Activated naive CD4-positive, alpha-beta T cell treated with Interleukin-2 at 50 U/mL for 16 hours (primary cell): ENCODE measurements at places on chromosomes 13 and 19.

DNA sequence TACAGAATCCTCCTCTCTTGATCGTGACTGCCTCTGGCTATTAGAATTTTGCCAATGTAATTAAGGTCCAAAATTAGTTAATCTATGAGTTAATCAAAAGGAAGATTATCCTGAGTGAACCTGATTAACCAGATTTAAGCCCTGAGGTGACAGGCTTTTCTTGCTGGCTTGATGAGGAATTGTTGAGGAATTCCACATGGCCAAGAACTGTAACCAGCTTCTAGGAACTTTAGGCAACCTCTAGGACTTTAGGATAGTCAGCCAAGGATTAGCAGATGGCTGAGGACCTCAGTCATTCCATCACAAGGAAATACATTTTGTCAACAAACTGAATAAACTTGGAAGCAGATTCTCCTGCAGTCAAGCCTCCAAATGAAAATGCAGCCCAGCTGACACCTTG is 84.8 kb downstream of the STOML3 start:
- no peak for DNase-seq

GRCh38 chr13:76647550-76647949 is 238.7 kb downstream of the KCTD12 start:
- no peak for DNase-seq

- no peak for DNase-seq
Observed at GRCh38 chr19:51980116-51980736, 6.4 kb downstream of the ZNF350 start.

DNA sequence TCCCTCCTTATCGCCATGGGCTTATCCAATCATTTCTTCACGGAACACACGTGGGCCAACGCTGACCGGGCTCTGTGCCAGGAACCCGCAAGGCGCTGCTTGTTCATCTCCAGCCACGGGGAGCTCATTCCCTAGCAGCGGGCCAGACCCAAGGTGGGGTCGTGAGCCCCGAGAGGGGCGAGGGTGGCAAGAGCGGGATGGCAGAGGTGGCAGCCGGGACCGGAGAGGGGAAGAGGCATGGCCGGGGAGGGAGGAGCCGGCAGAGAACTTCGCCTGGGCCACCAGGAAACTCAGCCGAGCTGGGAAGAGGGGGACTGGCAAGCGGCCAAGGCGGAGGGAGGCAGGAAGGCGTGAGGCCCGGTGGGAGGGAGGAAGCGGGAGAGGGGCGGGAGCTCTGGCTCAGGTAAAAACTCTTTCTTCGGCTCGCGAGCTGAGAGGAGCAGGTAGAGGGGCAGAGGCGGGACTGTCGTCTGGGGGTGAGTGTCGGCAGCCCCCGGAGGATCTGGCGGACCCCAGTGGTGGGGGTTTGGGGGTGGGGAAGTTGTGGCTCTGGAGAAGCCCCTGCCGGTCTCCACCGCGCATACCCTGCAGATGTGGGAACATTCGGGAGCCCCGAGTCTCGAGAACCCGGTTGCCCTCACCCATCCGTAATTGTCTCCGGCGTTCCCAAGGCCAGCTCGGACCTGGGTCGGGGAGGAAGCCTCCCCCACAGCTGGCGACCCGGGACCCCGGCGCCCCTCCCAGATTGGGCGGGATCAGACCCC is at the start of gene B3GNT3:
Gene B3GNT3, plus strand, starts transcription at position 408 of the 764 bp plus-strand sequence. CDS start 12,670 bp downstream, outside the sequence.
- DNase-seq, result peak; percentile 24

DNA sequence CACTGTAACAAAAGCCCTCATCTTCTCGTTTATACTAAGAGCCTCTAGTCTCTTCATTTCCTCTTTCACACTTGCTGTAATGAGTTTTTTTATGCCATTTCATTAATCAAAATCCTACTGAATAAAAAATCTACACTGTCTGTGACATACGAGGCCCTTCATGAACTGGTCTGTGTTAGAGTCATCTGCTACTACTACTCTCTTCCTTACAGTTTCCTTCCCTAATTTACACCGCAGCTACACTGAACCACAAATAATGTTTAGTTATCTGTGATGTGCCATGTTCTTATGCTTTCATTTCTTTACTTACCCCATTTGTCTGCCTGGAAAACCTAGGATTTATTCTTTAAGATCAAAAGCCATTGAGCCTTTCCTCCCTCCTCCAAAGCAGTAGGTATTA is 16.0 kb downstream of the UFM1 start:
- DNase-seq, result no peak

DNA sequence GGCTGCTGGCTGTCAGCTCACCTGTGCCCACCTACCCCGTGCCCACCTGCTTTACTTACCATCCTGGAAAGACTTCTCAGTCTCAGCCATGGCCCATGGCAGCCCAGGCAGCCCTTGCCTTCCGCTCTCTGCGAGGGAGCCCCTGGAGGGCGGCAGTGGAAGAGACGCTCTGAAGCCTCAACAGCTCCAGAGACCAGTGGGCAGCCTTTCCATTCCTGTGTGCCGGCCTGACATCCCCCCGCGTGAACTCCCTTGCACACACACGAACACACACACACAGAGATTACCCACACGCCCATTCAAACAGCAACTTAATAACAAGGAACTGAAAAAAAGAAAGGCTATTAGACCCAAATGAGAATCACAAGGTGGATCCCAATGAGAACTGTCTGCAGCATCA is 14.2 kb upstream of the RASA3 start:
- DNase-seq, result no peak

DNA sequence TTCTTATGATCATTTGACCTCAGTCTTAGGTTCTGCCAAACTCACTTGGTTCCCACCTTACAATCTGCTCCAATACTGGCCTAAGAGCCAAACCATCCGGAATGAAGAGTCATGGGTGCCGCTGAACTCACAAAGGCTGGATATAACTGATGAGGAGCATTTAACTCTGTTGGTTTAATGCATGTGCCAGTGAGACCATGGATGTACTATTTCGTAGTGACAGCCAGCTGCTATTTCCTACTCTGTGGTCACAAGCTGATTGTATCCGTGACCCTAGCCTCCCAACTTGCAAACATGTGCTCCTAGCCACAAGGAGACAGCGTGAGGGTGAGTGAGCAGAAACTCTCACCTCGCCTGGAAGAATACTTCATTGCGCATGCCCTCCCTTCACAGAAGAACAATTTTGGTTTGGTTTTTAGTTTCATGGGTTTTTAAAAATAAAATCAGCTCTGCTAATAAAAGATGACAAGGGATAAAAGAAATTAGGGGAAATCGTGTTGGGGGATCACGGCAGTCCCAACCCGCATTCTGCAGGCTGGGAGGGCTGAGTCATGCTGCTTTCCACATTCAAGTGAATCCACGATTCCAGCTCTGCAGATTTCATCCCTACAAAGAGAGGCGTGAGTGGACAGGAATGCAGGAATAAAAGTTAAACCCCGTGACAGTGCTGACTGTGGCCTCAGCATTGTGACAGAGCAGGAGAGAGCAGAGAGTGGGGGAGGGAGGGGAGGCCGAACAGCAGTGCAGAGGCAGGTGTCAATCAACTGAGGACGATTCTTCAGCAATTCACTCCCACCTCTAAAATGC is 66.8 kb upstream of the RAP2A start:
- DNase-seq, result no peak

GRCh38 chr19:18308948-18309325 is 13.9 kb downstream of the LSM4 start:
- no peak for DNase-seq

GRCh38 chr13:67971291-67971690 is 741.2 kb upstream of the PCDH9 start:
- DNase-seq, result no peak

GRCh38 chr19:16944626-16945363 is 56.0 kb downstream of the F2RL3 start:
- no peak for DNase-seq
